ENCODE measurements at places on chromosomes 12 and 14.

- no peak for DNase-seq
These were observed 496.8 kb downstream of the EGLN3 start for GRCh38 chr14:33454022-33454595.

- DNase-seq: no peak
These were observed 272 bp downstream of the HECTD1 start for GRCh38 chr14:31207287-31207754.

DNA sequence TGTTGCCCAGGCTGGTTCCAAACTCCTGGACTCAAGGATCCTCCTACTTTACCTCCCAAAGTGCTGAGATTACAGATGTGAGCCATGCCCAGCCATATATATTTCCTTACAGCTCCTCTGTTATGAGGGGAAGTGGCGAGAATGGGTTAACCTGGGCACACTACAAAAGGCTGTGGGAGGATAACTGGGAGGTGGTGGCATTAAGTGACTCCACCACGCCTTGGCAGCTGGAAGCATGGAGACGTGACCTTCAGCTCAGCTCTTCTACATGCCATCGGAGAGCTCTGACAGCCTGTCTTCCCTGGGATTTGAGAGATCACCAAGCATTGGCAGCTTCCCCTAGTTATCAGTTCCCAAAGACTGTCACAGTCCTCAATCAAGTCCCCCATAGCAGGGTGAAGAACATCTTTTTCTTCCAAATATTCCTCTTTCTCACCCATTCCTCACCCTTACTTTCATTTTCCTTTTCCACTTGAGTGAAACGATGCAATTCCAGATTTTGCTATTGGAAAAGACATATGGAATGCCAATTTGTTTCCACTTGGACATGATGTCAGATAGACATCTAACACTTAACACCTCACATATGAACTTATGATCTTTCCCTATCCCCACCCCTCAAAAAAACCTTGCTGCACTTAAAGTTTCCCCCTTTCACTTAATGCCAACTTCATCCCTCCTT, 48.5 kb downstream of the PHLDA1 start:
- no peak for DNase-seq

DNA sequence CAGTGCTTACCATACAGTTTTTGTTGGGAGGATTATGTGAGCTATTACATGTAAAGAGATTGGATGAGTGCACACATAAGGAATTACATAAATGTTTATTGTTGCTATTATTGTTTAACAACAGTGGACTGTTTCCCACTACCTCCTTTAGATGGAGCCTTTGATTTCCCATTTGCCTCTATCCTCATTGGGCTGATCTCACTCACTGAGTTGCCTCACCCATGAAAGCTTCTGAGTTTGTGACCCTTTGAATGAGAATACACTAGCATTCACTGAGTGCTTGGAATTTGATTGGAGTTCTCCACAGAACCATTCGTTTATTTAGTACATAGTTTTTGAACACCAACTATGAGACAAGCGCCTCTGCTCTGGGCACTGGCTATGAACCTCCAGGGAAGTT, 121.0 kb downstream of the HELB start:
- no peak for DNase-seq

DNA sequence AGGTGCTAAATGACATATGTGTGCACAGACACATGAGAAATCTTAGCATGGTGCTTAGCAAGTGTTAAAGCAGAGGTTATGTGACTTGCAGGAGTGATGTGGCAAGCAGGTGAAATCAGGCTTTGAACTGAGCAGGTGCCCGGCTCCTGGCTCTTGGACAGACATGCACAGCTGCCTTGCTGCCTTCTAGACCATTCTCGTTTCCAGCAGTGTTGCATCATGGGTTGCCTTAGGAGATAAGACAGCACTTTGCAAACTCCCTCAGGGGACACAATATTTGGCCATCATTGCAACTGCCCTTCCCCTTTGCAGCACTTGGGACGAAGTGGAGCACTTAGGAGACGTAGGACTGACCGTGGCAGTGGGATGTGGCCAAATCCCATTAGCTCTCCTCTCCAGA, 17.2 kb upstream of the GSC start:
- no peak for DNase-seq

GRCh38 chr12:106188256-106188655, 49.5 kb upstream of the NUAK1 start:
- DNase-seq: no peak

- DNase-seq: no peak
These were observed 72.4 kb downstream of the NT5DC3 start for GRCh38 chr12:103768467-103769123.

DNA sequence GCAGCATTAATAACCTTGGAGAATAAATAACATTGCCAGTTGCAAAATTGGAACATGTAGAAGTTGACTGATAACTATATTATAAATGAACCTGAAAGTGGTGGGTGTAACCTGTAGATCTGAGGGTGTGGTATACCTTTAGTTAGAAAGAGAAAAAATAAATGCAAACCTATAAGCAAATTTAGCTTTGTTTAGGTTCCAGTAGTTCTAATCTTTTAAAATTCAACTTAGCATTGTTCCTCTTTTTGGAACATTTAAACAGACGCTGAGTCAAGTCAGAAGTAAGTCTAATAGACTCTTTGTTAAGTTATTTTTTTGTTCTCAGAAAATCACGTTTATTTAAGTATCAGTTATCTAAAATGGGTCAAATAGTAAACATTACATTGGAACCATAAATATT, 120.0 kb downstream of the DNAI7 start:
- DNase-seq: no peak

GRCh38 chr12:7039403-7039802, 21.1 kb upstream of the C1S start:
- DNase-seq: no peak

DNA sequence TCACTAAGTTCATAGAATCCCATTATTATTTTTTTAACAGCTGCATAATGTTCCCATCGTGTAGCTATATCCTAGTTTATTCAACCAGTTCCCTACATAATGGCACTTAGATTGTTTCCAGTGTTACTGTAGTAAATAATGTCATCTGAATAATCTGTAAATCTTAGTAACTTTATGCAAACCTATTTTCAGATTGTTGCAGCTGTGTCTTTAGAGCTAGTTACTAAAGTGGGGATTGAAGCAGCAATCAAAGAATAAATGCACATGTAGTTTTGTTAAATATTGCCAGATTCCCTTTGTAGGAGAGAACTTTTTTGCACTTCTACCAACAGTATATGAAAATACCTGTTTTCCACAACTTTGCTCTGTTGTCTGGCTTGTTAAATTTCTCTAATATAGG, 13.1 kb downstream of the ARID2 start:
- DNase-seq: no peak

DNA sequence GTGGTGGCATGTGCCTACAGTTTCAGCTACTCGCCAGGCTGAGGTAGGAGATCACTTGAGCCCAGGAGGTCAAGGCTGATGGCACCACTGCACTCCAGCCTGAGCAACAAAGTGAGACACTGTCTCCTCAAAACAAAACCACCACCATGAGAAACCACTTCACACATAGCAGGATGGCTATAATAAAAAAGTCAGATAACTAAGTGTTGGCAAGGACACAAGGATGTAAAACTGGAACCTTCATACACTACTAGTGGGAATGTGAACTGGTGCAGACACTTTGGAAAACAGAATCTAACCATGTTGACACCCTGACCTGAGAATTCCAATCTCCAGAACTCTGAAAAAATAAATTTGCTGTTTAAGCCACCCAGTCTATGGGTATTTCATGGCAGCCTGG, 67.7 kb downstream of the ACADS start:
- DNase-seq: no peak

DNA sequence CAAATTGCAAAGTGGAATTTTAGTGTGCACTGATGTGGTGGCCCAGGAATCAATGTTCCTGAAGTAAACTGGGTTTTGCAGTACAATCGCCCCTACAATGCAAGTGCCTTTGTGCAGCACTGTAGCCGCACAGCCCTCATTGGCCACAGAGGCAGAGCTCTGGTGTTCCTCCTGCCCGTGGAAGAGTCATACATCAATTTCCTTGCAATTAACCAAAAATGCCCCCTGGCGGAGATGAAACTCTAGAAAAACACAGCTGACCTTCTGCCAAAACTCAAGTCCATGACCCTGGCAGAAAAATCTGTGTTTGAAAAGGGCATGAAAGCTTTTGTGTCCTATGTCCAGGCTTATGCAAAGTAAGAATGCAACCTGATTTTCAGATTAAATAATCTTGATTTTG, 117.9 kb upstream of the PRB2 start:
- no peak for DNase-seq

- DNase-seq: no peak
These were observed 102.6 kb upstream of the HMGA2 start for GRCh38 chr12:65721541-65722190.

DNA sequence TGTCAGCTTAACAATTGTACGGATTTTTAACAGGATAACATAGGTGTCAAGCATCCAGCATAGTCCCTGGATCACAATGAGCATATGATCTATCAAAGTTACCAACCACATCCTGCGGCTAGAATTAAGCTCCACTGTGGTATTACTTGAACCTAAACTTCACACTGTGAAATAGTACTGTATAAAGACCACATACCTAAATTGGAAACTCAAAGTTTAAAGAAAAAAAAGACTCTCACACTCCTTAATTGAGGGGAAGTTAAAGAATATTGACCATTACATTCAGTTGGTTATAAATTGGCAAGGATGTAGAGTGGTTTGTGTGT, 133.0 kb upstream of the PZP start:
- no peak for DNase-seq

GRCh38 chr12:131894981-131895639, 688 bp downstream of the ULK1 start:
- DNase-seq: no peak

GRCh38 chr12:22322091-22322490, 12.4 kb downstream of the ST8SIA1 start:
- DNase-seq: no peak

- DNase-seq: no peak
These were observed 151.1 kb upstream of the HMGA2 start for GRCh38 chr12:65673156-65673690.

GRCh38 chr14:54681811-54682261, 114.9 kb downstream of the SAMD4A start:
- no peak for DNase-seq

DNA sequence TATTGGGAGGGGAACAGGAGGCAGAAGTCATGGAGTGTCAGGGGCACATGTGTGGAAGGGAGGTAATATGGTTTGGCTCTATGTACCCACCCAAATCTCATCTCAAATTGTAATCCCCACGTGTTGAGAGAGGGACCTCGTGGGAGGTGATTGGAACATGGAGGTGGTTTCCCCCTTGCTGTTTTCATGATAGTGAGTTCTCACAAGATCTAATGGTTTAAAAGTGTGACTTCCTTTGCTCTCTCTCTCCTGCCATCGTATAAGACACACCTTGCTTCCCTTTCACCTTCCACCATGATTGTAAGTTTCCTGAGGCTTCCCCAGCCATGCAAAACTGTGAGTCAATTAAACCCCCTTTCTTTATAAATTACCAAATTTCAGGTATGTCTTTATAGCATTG, 41.6 kb upstream of the CDK17 start:
- DNase-seq: no peak

GRCh38 chr14:35221462-35221861, 70.7 kb upstream of the PSMA6 start:
- no peak for DNase-seq

DNA sequence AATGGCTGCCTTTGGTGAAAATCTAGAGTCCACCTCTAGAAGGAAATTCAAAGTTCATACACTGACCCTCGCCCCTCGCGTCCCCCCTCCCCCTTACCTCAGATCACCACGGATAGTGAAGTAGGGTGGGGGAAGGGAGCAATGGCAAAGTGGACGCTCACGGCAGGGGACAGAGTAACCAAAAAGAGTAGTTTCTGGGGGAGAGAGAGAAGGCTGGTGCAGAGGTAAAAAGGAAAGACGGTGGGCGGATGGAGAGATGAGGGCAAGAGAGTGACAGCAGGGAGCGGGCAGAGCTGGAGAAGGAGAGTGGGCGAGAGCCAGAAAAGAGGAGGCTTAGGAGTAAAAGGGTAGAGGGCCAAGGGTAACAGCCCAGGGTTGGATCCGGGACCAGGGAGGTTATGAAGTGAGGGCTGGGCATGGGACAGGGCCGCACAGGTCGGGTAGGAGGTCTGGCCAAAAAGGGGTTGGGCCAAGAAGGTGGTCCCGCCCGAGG, 423 bp downstream of the ALDH6A1 start:
- peak; percentile 3 for DNase-seq

GRCh38 chr14:87000081-87000480, 992.9 kb downstream of the GALC start:
- DNase-seq: no peak

DNA sequence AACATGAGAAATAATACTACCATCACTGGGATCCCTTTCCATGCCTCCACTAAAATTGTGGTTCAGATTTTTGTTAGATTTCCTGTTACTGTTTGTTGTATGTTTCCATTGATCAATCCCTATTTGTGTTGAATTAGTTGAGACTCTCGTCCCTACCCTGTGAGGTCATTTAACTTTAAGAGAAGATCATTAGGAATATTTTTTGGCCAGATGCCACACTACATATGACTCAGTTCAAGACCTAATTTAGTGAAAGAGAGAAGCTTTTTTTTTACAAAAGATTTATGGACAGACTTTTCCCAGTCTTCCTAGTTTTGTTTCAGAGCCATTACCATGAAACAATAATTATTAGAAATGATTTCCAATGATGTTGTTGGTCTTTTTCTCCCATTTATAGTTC, 35.5 kb downstream of the CPSF6 start:
- DNase-seq: no peak

- DNase-seq: no peak
These were observed 176.5 kb downstream of the CPNE8 start for GRCh38 chr12:38728894-38729293.

DNA sequence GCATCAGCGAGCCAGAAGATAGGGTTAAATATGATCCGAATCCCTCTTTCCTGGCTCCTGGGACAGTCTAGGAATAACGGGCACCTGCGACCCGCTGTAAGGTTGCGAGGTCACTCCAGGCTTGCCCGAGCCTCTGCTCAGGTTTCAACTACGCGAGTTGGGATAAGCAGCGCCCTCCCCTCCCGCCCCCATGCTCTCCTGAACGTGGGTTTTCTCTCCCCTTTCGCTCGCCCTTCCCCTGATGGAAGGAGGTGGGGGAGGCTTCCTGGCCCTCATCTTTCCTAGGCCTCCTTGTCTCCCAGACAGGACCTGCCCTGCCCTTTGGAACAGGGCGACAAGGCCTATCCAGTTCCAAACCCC, 753 bp upstream of the ATP5MC2 start:
- DNase-seq: peak; percentile 29

DNA sequence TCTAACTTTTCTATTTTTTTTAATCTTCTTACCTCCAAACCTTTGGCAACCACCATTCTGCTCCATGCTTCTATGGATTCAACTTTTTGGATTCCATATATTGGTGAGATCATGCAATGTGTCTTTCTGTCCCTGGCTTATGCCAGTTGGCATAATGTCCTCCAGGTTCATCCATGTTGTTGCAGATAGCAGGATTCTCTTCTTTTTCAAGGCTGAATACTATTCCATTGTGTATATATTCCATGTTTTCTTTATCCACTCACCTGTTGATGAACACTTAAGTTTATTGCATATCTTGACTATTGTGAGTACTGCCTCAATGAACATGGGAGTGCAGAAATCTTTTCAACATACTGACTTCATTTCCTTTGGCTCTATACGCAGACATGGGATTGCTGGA, 21.2 kb upstream of the SLC38A4 start:
- DNase-seq: no peak

Measured in germinal center (tissue), 1 donor.